ENCODE measurements at places on chromosomes 16 and 17.

- no peak for DNase-seq
Measured at GRCh38 chr17:5283571-5284315, 1.7 kb downstream of the RABEP1 start.

- no peak for DNase-seq
Measured at GRCh38 chr16:78571434-78571833, 472.0 kb downstream of the WWOX start.

GRCh38 chr17:17492571-17492970 lies 3.6 kb downstream of the RASD1 start:
- no peak for DNase-seq

DNA sequence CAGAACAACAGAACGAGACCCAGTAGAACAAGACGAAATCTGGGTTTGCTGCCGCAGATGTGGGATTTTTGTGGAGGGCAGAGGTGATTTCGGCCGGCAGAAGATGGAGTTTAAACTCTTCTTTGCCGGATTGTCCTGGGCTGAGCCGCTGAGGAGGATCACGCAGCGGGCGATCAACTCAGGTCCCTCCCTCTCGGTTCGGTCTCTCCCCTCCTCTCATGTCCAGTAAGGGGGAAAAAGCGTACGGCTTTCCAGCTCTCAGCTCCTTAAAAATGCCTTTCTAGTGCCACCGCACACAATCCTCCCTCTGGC lies 2.5 kb downstream of the PHF12 start:
- peak; percentile 59 for DNase-seq

DNA sequence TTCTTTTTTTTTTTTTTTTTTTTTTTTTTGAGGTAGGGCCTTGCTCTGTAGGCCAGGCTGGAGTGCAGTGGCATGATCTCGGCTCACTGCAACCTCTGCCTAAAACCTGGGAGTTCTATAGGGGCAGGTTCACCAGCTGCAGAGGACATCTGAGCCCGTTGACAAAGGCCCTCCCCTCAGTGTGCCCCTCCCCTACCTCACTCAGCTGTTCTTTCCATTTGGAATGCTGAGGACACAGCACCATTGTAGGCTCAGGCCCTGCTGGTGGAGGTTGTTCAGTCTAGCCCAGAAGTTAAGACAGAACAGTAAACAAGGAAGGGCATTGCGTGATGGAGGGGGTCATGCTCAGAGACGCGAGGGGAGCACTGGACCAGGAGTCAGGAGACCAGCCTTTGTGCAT lies 21.8 kb upstream of the KIF19 start:
- DNase-seq: no peak

GRCh38 chr17:57425431-57425830 lies 169.1 kb downstream of the MSI2 start:
- no peak for DNase-seq

DNA sequence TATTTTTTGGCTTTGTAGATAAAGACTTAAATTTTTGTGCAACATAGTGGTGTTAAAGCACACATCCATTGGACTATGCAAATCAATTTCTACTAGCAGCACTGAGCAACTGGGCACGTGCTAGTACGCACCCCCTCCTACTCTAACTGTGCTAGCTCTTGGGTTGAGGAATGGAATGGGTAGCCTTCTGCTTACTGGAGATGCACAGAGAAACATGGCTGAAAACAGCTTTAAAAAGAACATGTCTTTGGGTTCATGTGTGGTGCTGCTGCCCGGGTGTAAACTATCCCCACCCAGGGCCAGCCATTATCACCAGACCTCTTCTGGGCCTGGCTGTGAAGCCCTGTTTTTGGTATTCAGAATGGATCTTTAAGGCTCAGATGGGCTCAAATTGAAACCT lies 7.3 kb downstream of the ESRP2 start:
- no peak for DNase-seq

DNA sequence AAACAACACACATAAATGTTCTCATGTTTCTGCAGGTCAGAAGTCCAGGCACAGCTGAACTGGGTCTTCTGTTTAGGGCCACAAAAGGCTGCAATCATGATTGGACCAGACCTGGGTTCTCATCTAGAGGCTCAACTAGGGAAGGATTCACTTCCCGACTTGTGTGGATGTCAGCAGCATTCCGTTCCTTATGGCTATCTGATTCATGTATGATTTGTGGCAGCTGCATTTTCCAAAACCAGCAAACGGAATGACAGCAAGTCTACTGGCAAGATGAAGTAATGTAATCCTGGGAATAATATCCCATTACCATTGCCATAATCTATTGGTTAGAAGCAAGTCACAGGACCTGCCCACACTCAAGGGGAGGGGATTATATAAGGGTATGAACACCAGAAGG lies 22.1 kb downstream of the CEP112 start:
- no peak for DNase-seq

DNA sequence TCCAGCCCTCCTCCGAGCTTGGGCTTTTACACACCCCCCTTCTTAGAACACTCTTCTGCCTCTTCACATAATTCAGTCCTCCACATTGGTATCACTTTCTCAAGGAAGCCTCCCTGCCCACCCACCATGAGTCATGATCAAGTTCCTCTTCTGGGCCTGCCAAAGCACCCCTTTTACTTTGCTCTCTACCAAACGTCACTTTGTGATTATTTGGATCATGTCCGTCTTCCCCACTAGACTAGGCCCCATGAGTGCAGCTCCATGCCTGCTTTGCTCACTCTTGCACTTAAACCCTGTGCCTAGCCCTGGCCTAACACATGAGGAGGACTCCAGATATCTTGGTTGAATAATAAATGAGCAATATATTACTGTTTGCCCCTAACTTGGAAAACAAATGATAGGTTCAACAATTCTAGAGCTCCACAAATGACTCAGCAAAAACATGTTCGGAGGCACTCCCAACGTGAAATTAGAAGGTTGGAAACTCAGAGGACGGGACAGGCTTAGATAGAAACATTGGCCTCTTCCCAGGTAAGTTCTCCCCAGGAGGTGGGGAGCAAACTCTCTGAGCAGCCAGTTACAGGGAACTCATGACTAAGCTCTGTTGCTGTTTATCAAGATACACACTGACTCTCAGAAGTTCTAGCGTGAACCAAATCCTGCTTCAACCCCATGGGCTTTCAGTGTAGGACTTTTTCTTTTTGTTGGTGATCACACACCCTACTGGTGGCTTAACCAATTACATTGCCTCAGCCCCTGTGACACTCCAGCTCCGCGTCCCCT lies 28.3 kb downstream of the G6PC1 start:
- DNase-seq: peak; percentile 55

DNA sequence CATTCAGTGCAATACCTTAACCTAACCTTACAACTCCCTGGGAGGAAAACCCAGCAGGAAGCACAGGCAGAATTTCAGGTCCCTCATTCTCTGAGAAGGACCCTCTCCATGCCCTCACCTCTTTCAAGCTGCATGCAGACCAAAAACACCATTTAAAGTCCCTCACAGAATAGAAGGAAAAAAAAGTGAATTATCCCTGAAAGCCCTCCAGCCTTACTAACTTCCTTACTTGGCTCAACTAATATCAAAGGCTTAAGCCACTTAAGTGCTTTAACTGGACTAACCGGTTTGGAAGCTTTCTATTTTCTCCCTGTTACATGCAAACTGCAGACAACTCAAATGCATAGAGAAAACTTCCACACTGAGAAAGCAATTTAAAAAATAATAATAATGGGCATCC lies 60.5 kb downstream of the ADAMTS18 start:
- DNase-seq: no peak

DNA sequence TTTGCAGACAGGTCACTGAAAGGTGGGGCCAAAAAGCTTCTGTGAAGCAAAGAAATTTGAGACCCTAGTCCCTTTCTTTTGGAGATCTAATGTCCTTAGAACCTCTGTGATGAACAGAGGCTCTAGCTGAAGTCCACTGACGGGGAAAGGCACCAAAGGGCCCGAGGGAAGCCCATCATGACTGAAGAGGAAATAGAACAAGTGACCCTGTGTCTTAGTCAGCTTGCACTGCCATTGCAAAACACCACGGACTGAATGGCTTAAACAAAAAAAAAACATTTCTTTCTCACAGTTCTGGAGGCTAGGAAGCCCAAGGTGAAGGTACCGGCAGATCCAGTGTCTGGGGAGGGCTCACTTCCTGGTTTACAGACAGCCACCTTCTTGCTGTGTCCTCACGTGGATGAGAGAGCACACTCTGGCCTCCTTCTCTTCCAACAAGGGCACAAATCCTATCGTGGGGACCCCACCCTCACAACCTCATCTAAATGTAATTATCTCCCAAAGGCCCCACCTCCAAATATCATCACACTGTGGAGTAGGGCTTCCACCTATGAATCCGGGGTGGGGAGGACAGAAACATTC lies 24.3 kb upstream of the ASGR2 start:
- no peak for DNase-seq

DNA sequence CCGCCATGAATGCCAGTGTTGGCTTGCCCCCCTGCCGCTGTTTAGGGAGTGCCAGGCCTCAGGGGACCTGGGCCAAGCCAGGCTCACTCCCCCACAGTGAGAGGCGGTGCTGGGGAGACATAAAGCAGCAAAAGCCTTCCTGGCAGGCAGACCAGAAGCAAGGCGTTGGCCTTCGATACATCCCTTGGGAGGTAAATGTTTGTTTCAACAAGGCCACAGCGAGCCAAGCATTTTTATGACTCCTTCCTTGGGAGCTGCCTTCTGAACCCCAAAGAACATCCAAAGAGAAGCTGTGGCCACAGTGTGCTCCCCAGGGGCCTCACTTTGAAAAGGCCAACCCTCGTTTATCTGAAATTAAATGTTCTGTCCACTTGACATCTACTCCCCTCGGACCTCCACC lies 119.7 kb upstream of the CIBAR2 start:
- no peak for DNase-seq

DNA sequence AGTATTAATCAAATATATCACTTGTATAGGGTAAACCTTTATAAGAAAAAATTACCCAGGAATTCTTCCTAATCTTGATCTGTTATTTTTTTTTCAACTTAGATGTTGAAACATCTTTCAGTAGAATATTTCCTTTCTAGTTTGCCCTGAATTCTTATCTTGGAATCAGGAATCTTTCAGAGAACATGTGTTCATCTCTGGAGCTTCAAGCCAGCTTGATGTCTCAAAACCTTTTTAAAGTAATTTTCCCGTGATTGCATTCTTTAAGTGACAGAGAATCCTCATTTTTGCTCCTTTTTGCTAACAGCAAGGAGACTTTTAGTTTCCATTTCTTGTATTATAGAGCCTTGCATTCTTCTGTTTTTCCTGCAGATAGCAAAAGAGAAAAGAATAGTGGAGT lies 90.8 kb downstream of the ELAC2 start:
- DNase-seq: no peak

- no peak for DNase-seq
Measured at GRCh38 chr16:16154281-16154951, 68.9 kb downstream of the ABCC6 start.

Measured in HuH-7.5 (cell line).